Progenitor cell of endocrine pancreas (in vitro differentiated cells): ENCODE measurements at places on chromosomes 6 and 20.

- DNase-seq, result no peak
Measured at GRCh38 chr6:110537208-110538123, 61.1 kb upstream of the SLC22A16 start.

- DNase-seq, result no peak
Measured at GRCh38 chr6:170388113-170388512, 81.6 kb downstream of the FAM120B start.

DNA sequence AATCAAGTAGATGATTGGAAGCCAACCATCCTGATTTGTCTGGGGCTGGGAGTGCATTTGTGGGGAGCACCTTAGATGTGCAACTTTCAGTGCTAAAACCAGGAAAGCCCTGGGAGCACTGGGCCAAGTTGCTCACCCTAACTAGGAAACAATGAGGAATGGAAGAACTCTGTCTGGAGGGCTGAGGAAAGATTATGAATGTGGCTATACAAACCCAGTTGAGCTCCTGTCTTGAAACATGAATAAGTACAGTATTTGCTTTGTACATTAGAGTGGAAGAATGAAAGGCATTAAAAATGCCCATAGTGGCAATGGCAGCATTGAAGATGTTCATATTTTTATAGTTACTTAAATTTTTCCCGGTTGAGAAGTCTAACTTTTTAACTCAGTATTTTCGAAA is 121.1 kb downstream of the HDGFL1 start:
- no peak for DNase-seq

DNA sequence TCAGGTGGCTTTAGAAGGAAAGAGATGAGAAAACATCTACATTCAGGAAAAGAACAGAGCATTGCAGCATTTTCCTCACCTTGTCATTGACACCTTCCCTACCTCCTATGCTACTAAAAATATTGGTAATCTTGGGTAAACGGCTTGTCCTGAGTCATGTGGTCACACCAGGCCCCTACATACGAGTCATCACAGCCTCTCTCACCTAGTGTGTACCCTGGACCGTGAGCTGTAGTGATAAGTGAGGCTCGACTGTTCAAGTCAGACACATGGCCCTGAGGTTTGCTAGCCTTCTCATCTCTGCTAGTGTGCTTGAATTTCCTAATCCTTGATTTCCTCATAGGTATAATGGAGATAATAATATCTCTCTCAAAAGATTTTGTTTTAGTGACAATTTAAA is 29.6 kb upstream of the TMEM244 start:
- no peak for DNase-seq

DNA sequence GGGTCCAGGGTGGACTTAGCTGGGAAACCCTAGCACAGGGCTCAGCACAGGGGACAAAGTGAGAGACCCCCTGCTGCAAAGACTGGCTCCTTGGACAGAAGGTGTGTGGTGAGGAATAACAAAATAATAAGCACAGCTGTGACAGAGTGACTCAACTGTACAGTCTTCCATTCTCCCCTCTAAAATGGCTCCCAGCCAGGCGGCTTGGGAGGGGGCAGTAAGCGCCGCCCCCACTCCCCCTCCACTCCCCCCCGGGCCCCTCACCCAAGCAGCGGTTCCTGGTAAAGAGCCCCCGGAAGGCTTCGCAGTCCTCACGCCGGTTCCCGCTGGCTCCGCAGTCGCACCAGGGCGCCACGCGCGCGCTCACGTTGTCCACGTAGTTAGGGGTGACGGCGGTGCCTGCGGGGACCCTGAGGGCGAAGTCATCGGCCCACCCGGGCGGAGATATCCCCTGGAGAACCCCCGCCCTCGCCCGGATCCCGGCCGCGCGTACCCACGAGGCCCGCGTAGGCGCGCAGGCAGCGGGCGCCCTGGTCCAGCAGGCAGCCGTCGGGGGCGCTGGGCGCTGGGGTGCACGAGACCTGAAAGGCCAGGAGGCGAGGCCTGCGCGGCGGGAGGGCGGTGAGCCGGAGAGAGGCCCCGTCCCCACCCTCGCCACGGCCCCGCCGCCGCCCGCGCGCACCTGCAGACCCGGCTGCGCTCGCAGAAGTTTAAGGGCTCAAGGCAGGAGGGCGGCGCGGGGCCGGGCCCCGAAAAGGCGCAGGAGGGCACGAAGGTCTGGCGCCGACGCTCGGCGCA is 2.7 kb downstream of the GFRA4 start:
- no peak for DNase-seq

DNA sequence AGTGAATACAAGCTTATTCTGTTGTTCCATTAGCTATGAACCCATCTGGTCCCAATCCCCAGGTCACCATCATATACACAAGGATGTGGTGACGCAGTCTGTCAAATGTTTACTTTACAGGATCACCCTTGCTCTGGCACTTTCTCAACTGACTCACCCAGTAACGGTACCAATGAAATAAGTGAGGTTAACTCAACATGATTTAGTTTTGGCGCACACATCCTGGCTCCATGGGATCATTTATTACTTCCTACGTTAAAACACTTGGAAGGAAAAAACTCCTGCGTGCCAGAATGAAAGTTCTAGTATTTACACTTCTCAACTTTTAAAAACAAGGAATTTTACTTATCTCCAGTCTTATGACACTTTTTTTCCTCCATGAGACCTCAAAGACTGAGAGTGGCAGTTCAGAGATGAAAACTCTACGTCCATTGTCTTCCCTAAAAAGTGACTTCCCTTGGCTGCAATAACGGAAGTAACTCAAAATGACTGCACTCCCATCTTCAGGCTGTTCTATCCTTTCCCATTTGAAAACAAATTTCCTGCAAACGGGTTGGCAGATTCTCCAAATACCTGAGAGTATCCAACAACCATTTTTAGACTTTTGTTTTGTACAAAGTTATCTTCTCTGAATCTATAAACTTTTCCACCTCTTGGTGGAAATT is 15.9 kb downstream of the AGPAT4 start:
- no peak for DNase-seq

GRCh38 chr6:10589429-10589727 is 68.2 kb downstream of the GCNT2 start:
- DNase-seq, result no peak

- DNase-seq, result no peak
Measured at GRCh38 chr20:37816003-37816402, 86.9 kb upstream of the VSTM2L start.

DNA sequence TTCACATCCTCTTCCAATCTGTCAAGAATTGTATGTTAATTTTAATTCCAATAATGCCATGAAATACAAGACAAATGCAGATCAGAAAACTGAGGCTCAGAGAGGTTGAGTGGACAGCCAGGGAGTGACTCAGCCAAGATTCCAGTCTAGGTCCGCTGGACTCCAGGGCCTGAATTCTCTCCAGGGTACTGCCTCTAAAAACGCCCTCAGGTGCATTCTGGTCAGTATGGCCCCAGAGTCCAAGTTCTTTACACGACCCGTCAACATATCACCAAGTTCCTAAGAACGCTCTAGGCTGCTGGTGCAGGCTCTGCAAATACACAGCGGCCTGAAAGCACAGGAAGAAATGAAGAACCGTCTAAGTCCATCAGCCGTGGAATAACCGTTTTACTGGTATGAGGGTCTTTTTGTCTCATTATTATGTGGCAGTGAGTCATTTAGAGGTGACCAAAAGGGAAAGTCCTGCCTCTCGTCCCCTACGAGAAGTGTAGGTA is 709 bp upstream of the ASXL1 start:
- peak; percentile 22 for DNase-seq

GRCh38 chr20:62728028-62728780 is 19.6 kb downstream of the NTSR1 start:
- no peak for DNase-seq

GRCh38 chr6:115811541-115811940 is 249.2 kb downstream of the FRK start:
- no peak for DNase-seq

- no peak for DNase-seq
Measured at GRCh38 chr6:16198061-16198705, 40.2 kb upstream of the GMPR start.

- no peak for DNase-seq
Measured at GRCh38 chr6:13438126-13438525, 49.3 kb downstream of the GFOD1 start.

DNA sequence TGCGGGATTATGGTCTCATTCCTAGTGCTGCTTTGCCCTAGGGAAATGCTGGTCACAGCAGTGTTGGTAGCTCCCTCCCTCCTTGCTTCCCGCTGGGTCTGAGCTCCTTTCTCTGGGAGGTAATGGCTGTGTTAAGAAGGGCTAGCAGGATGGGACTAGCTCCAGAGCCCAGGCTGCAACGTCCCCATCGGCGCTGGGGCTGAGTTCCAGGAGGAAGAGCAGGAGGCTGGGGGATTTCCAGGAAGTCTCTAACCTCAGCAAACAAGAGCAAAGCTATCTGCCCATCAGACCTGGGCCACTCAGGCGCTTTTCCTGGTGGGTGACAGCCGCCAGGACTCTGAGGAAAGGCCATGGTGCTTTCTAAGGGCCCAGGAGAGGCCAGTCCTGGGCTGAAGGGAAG is 174.2 kb downstream of the DLL1 start:
- DNase-seq, result no peak

GRCh38 chr6:16802071-16802470 is 40.8 kb upstream of the ATXN1 start:
- DNase-seq, result no peak

- no peak for DNase-seq
Measured at GRCh38 chr20:46307999-46308257, 370 bp downstream of the CDH22 start.

- no peak for DNase-seq
Measured at GRCh38 chr6:25363427-25363826, 84.3 kb downstream of the CARMIL1 start.

DNA sequence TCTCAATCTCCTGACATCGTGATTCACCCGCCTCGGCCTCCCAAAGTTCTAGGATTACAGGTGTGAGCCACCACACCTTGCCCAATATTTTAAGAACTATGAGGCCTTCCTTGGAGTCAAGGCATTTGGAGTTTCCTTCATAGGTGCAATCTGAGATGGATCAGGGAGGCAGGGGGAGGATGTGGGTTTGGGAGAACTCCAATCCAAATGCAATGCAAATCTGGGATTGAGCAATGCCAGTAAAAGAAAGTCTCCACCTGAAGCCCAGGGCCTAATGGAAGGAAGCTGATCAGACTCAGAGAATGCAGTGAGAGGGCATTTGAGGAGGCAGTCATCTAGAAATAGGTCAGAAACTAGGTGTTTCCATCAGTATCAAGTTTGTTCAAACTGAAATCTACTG is 21.2 kb downstream of the RSPH3 start:
- DNase-seq, result no peak

DNA sequence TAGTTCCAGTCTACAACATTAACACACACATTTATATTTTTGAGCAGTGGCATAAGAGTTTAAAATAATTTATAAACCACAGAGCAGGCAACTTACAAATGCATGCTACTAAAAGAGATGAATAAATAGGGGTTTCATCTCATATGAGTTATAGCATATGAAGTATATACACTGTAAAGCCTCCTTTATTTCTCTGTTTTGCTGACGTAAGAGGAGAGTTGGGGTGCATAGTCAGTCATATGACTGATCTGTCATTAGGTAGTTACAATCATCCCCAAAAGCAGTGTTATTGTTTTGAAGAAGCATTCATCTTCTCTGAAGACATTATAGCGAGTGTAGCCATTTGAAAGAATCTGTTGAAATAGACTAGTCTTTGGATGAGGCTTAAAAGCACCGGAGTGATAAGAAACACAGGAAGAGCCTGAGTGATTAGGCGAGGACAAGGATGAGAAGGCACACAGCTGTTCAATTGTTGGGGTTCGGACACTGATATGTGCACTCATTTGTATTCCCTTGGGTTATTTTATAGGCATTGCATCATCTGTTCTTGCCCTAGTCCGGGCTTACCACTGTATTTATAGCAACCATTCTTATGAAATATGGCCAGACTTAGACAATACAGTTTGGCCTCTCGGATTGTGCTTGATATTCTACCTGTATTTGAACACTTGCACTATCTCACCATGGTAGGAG is 325.7 kb downstream of the SAMD5 start:
- no peak for DNase-seq

GRCh38 chr6:139016337-139017213 is 12.0 kb upstream of the ABRACL start:
- DNase-seq, result no peak
